ENCODE measurements at places on chromosomes 4 and X. TPM values are rescaled to one million over a fixed set of nuclear protein-coding genes. Genes with fewer than 3 reads are reported as not detected.

DNA sequence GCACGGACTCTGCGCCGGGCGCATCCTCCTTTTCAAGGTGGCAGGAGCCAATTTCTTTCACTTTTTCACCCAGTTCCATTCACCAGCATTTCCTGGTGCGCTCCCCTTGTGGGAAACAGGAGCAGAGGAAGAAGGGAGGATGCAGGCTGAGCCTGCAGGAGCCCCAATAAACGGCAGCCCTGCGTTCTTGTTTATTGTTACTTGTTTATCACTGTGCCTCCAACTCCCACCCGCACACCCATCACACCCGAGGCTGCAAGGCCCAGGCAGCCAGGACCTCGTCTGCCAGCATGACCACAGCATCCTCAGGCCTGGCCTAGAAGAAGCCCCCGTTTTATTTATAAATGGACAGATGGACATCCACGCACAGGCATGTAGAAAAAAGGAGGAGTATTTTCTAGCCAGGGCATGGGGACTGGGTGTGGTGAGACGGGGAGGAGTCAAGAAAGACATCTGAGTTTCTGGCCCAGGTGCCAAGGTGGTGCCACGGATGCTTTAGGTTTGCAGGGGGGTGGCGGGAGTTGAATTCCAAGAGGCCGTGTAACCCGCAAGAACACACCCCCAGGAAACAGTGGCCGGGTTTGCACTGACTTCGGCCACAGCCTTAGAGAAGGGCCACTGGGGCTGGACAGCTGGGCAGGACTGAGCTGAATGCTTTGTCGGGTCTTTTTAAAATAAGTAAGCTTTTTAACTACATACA, 51.7 kb downstream of the JAKMIP1 start:
- no peak for DNase-seq

PDE6B gene
- 1.2 TPM for total RNA-seq

NUDT6 gene
- 11.2 TPM for total RNA-seq

DNA sequence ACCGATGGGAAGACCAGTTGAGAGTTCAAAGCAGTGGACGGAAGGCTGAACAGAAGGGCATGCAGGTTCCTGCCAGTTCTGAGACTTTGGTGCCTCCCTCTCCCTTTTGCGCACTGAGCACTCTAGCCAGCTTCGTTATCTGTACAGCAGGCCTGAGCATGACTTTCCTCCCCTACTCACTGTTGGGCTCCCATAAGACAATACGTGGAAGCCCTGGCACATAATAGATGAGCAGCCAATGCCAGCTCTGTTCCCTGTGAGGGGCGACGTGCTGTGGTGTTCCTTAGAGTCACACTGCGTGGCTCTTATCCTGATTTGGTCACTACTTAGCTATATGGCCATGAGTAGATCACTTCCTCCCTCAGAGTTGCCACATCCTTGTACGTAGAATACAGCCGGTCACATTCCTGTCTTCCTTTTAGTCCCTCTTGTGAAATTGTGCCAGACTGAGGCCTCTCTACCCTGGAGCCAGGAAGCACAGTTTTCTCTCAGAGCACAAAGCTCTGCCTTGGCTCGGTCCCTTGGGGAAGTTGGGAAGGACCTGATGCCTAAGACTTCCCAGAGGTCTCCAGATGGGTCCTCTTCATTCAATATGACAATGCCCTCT, 160.4 kb upstream of the MAMLD1 start:
- DNase-seq, result no peak

ADH7 gene
- total RNA-seq, result not detected

GRCh38 chr4:3198906-3199305, 50.1 kb upstream of the MSANTD1 start:
- DNase-seq, result no peak

- DNase-seq, result no peak
Observed at GRCh38 chr4:123705419-123705818, 308.8 kb downstream of the SPRY1 start.

TMPRSS11A gene
- not detected for total RNA-seq

DNA sequence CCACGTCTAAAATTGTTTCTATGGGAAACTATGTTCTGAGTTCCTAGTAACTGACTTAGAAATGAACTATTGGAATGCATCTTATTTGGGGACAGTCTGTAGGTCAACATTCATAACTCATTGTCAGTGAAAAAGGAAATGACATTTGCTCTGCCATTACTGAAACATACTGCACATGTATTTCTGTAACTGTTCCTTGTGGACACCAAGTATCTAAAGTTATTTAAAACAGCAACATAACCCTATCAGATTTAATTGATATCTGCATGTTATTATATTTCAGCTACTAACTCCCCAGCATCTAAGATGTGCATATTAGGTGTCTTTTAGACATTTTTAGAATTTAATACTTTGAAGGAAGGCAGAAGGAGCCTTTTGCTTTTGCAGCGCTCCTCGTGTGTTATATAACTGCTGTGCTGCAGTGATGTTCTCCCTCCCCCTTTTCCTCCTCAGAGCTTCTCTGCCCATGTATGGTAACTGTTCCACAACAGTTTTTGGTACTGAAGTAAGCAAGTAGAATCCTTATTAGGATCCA, 37.2 kb upstream of the TMEM131L start:
- no peak for DNase-seq

DNA sequence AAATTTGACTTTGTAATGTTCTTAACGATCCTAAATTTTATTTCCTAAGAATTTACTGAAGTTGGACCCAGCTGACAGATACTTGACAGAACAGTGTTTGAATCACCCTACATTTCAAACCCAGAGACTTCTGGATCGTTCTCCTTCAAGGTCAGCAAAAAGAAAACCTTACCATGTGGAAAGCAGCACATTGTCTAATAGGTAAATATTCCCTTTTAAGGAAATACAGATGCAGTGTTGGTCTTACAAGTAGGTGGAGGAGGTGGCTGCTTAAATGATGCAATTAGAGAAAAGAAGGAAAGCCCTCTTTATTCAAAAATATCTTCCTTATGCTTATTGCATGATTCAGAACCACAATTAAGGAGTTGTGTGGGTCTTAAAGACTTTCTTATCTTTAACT, 73.5 kb downstream of the RS1 start:
- DNase-seq, result no peak

ATP1B4 gene
- not detected for total RNA-seq

MTNR1A gene
- 3.8 TPM for total RNA-seq

GCNA gene
- 2.0 TPM for total RNA-seq

GRCh38 chr4:2059046-2059725, at the start of gene NAT8L:
Gene NAT8L, plus strand, starts transcription at chr4:2059327. Its CDS starts 185 bp downstream, at chr4:2059512.
- DNase-seq, result peak; percentile 22
